Activated CD4-positive, alpha-beta T cell treated with anti-CD3 and anti-CD28 coated beads, Interleukin-2, amount 50 U/mL, for 4 hours (primary cell): ENCODE measurements at places on chromosomes 2 and 18.

DNA sequence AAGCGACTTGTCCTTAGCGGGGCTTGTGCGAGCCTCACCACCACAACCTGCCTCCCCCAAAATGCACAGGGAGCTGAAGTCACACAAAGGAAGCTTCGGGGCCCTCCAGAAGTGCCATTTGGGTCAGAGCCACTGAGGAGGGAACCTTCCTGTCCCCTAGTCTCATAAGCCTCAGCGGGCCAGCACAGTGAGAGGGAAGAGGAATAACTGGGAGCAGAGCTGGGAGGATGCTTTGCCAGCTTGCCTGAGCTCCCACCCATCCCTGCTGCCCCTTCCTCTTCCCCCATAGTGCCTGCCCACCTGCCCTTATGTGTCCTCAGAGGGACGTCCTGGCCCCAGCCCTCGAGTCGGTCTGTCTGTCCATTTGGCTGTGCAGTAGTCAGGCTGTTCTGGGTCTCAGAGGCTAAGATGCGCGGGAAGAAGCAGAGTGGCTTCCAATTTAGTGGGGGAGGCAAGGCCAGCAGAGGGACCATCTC, 51.8 kb upstream of the GPR17 start:
- DNase-seq = no peak

- DNase-seq = no peak
Observed at GRCh38 chr2:790081-790480, 112.9 kb upstream of the TMEM18 start.

- no peak for DNase-seq
Observed at GRCh38 chr2:19461504-19462255, 103.3 kb upstream of the OSR1 start.

GRCh38 chr2:33377048-33377447, 99.4 kb upstream of the RASGRP3 start:
- DNase-seq = no peak

GRCh38 chr18:38963943-38964660, 1398.5 kb upstream of the CELF4 start:
- no peak for DNase-seq
